ENCODE measurements at places on chromosomes 13 and 19. TPM values are rescaled to one million over a fixed set of nuclear protein-coding genes. Genes with fewer than 3 reads are reported as not detected.

Gene EID2
- 20.7 TPM for total RNA-seq

DNA sequence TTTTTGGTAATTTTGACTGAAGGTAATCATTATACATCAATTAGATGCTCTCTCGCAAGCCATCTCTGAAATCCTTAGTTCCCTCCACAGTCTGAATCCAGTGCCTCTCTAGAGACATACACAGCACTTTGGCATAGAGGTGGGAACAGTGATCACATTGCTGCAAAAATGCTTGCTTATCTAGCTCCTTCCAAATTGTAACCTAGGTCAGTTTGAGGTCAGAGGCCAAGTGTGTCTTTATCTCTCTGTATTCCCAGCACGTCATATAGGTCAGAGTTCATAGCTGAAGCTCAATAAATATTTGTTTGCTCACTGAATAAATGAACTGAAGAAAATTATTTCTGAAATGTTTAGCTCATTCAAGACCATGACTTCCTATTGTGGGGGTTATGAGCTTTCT lies 462.5 kb downstream of the DIAPH3 start:
- DNase-seq = no peak
- H3K4me1 ChIP-seq = no peaks in the 10 kb centered on the region
- H3K36me3 ChIP-seq = no peaks in the 10 kb centered on the region
- H3K27me3 ChIP-seq = no peaks in the 10 kb centered on the region

GRCh38 chr19:2949939-2950285 lies 5.1 kb upstream of the ZNF77 start:
- peaks cover 12% of the 10 kb centered on the region for H3K4me1 ChIP-seq
- no peaks in the 10 kb centered on the region for H3K36me3 ChIP-seq
- H3K4me3 ChIP-seq = peak overlapping the region; percentile 79
- peak; percentile 38 for DNase-seq
- H3K27ac ChIP-seq = peak overlapping the region; percentile 99
- H3K27me3 ChIP-seq = no peaks in the 10 kb centered on the region

GRCh38 chr13:93244141-93244917 lies 17.7 kb downstream of the GPC6 start:
- DNase-seq = no peak
- peak overlapping the region; percentile 71 for H3K27ac ChIP-seq
- H3K36me3 ChIP-seq = no peaks in the 10 kb centered on the region
- H3K4me3 ChIP-seq = peak overlapping the region; percentile 44

- DNase-seq = no peak
- H3K4me3 ChIP-seq = peak overlapping the region; percentile 95
- no peaks in the 10 kb centered on the region for H3K27me3 ChIP-seq
- no peaks in the 10 kb centered on the region for H3K4me1 ChIP-seq
Observed at GRCh38 chr13:42041684-42042035, 6.8 kb upstream of the DGKH start.

Gene ZNF497
- 4.8 TPM for total RNA-seq

Gene JAK3
- total RNA-seq = 18.0 TPM

DNA sequence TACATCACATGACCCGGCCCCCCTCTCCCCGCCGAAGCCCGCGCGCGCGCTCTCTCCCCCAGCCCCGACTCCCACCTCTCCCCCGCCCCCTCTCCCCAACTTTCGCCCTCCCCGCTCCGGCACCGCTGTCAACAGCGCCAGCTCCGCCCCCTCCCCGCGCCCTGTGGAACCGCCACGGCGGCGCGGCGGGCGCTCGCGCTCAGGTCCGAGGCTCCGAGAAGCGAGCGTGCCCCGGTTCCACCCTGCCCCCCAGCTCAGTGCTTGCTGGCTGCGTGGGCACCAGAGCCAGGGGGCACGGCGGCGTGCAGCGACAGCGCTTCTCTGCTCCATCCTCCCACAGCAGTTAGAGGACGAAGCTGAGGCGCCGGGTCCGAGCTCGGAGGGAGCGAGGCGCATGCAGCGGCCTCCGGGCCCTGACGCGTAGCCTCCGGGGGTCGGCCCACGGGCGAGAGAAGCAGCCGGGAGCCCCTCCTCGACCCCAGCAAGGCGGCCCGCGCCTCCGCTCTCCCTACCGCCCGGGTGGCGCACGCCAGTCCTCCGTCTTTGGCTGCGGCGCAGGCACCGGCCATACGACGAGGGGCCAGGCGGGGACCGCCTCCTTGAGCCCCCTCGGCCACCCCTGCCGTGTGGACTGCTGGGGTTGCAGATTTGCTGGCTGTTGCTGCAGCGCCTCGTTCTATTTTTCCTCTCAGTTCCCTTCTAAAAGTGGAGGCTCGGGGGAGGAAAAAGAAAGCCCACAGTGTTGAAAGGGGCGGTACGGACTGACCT lies 109.5 kb downstream of the KCNRG start:
- H3K27me3 ChIP-seq = no peaks in the 10 kb centered on the region
- H3K36me3 ChIP-seq = no peaks in the 10 kb centered on the region
- peak overlapping the region; percentile 99 for H3K4me3 ChIP-seq
- DNase-seq = peak; percentile 94
- peak overlapping the region; percentile 99 for H3K27ac ChIP-seq

Gene PRR36
- total RNA-seq = 2.5 TPM

Gene F10
- total RNA-seq = 44.3 TPM

GRCh38 chr19:18932216-18932841 lies 8.7 kb downstream of the HOMER3 start:
- H3K4me1 ChIP-seq = no peaks in the 10 kb centered on the region
- H3K36me3 ChIP-seq = peaks cover 91% of the 10 kb centered on the region
- no peaks in the 10 kb centered on the region for H3K27me3 ChIP-seq
- peak; percentile 67 for DNase-seq
- peak overlapping the region; percentile 23 for H3K4me3 ChIP-seq

DNA sequence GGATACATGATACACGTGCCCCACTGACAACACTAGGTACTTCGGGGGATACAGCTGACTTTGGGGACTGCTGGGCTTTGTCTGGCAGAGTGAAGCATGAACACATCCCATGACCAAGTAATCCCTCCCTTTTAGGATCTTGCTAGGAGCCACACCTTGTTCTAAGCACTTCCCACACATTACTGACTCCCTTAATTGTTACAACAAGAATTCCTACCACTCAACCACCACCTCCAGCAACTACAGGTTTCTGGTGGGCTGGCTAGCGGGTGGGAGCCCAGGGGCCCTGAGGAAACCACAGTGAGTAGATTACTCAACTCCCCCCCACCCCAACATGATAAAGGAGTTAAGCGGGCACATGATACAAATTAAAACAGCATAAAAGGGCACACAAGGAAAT lies 7.2 kb upstream of the SLC35E1 start:
- H3K36me3 ChIP-seq = peaks cover 49% of the 10 kb centered on the region
- DNase-seq = no peak
- H3K27ac ChIP-seq = peak overlapping the region; percentile 17
- peaks cover 62% of the 10 kb centered on the region for H3K4me1 ChIP-seq
- H3K4me3 ChIP-seq = no peak overlapping the region

- H3K36me3 ChIP-seq = peaks cover 59% of the 10 kb centered on the region
- H3K27me3 ChIP-seq = no peaks in the 10 kb centered on the region
- no peak overlapping the region for H3K4me3 ChIP-seq
- DNase-seq = no peak
- no peak overlapping the region for H3K27ac ChIP-seq
Observed at GRCh38 chr19:47000373-47000772, 19.3 kb upstream of the NPAS1 start.

DNA sequence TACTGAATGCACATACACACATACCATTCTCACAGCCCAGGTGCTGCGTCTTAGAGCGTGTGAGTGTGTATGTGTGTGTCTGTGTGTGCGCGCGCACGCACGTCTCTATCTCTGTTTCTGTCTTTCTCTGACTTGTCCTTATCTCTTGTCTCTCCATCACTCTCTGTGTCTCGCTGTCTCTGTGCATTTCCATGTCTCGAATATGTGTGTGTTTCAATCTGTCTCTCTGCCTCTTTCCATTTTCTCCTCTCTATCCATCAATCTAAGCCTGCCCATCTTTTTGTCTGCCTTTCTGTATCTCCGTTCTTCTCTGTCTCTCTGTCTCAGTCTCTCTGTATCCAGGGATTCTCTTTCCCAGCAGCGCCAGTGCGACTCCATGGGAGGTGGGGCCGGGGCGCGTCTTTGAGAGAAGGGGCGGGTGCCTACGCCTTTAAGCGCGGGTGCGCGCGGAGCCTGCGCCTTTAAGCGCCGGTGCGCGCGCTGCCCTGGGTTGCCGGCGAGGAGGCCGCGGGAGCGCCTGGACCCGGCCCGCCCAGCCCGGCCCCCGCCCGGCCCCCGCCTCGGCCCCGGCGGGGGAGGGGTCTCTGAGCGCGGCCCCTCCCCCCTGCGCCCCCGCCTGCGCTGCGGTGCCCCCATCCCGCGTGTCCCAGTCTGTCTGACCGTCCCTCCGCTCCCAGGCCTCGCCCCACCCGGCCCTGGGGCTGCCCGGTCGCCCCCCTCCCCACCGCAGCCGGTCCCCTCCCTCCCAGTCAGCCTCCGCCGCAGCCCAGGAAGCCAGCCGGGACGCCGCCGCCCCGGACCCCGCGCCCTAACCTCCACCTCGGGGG lies at the start of gene LRFN3:
Gene LRFN3, plus strand, starts transcription at position 464 of the 827 bp plus-strand sequence. CDS start 3,052 bp downstream, outside the sequence.
- H3K27ac ChIP-seq = peak within 1 kb of the TSS; percentile 39
- DNase-seq = peak; percentile 38
- H3K4me1 ChIP-seq = peaks cover 49% of the 10 kb centered on the region
- H3K4me3 ChIP-seq = peak within 1 kb of the TSS; percentile 40

DNA sequence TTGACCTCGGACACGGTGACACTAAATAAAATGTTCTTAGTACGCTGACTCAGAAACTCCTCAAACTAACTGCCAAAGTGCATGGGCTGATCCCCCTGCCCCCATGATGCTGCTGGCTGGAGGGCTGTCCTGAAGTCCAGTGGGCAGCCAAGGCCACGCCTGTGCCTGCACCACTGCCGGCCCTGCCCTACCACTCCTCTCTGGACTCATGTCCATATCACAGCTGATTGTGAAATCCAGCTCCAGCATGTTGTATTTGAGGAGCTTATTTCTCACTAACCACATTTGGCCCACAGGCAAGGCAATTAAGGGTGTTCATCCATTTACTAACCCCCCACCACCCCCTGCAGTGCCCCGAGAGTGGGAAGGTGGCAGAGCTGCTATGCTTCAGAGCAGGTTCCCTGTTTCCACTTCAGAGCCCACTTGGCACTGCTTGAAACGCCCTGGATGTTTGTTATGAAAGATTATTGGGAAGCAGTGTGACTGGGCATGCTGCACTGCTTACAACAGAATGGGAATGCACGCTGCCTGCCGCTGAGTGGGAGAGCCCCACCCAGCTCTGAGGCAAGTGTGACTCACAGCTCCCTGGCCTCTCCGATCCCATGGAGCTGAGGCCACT lies 114.0 kb downstream of the UQCRFS1 start:
- H3K4me1 ChIP-seq = no peaks in the 10 kb centered on the region
- peak; percentile 64 for DNase-seq
- H3K36me3 ChIP-seq = no peaks in the 10 kb centered on the region
- H3K27ac ChIP-seq = peak overlapping the region; percentile 69
- H3K4me3 ChIP-seq = no peak overlapping the region

Gene IL17D
- 3.3 TPM for total RNA-seq

DNA sequence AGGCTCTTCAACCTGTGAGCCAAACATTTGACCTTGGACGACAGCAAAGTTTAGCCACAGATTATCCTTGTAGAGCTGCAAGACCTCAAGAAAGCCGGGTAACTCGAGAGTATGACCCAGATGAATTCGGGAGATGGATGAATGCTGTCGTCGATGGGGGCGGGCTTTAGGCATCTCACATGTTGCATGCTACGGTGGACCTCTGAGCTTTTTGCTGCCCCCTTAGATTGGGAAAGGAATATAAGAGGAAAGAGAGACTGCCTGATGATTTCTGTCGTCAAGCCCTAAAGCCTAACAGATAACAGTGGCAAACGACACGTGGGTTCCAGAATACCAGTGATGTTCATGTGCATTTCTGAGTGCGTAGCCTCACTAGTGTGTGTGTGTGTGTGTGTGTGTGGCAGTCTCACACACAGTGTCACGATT lies 730 bp upstream of the ABCC4 start:
- H3K4me3 ChIP-seq = peak overlapping the region; percentile 80
- peak; percentile 13 for DNase-seq
- H3K4me1 ChIP-seq = no peaks in the 10 kb centered on the region
- H3K27ac ChIP-seq = no peak overlapping the region

- H3K27me3 ChIP-seq = no peaks in the 10 kb centered on the region
- no peaks in the 10 kb centered on the region for H3K36me3 ChIP-seq
- H3K27ac ChIP-seq = no peak overlapping the region
- no peak for DNase-seq
- H3K4me3 ChIP-seq = no peak overlapping the region
Observed at GRCh38 chr13:98856983-98857382, 104.5 kb upstream of the SLC15A1 start.

GRCh38 chr13:42412812-42413483 lies 141.0 kb downstream of the AKAP11 start:
- H3K36me3 ChIP-seq = no peaks in the 10 kb centered on the region
- H3K4me1 ChIP-seq = no peaks in the 10 kb centered on the region
- H3K4me3 ChIP-seq = no peak overlapping the region
- no peaks in the 10 kb centered on the region for H3K27me3 ChIP-seq
- DNase-seq = no peak

Gene PSG2
- not detected for total RNA-seq

GRCh38 chr13:73522937-73523336 lies 464.1 kb downstream of the KLF5 start:
- no peaks in the 10 kb centered on the region for H3K27me3 ChIP-seq
- H3K4me3 ChIP-seq = no peak overlapping the region
- no peaks in the 10 kb centered on the region for H3K4me1 ChIP-seq
- DNase-seq = no peak
- no peak overlapping the region for H3K27ac ChIP-seq

DNA sequence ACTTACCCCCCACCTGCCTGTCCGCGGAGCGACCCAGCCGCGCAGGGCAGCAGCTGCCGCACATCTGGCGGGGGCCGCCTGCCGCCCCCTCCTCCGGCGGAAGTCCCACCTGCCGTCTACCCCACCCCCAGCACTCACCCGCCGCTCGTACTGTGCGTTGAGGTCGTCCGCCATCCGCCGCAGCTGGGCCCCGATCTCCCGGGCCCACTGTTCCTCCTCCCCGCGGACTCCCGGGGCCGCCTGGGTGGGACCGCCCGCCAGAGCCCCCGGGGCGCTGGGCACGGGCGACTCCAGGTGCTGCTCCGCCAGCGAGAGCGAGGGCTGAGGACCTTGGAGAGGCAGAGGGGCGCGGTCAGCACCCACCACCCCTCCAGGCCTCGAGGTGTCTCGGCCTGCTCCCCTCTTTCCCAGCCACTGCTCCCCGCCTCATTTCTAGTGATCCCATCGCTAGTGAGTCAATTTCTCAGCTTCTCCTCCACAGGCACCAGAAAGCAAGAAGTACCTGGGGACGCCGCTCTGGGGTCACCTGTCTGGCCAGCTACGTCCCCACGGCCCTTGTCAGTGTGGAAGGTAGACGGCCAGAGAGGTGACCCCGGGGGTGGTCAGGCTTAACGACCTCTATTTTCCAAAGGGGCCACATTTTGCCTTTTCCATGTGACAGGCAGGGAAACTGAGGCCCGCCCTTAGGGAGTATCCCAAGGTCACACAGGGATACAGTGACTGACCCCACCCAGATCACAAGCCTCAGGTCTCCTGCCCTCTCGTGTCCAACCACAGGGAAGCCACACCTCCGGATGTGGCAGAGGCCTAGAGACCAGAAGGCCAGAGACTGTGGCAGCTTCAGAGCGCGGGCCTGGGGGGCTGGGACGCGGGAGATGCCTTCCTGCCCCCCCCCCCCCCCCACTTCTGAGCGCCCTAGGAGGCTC lies 4.3 kb downstream of the BBC3 start:
- DNase-seq = peak; percentile 85
- H3K27ac ChIP-seq = peak overlapping the region; percentile 100
- H3K4me1 ChIP-seq = no peaks in the 10 kb centered on the region
- peaks cover 2% of the 10 kb centered on the region for H3K36me3 ChIP-seq
- H3K4me3 ChIP-seq = peak overlapping the region; percentile 78

Measured in tibial nerve (tissue), 4 donors.